Osteoblast (primary cell): ENCODE measurements at places on chromosomes 5 and 9.

DNA sequence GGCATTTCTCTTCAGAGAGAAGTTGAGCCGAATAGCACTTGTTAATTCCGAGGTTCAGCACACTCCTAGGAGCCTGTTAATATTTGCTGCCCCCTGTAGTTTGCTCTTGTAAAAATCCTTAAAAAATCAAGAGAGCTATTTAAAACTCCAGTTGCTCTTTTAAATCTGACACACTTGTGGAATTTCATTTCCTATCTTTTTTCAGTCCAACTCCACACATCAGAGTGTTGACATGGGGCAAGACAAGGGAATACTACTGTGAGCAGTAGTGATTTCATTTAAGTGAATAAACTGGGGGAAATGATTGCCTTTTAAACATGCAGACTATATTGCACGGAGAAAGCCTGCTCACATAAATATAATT lies 1096.3 kb upstream of the DMAC1 start:
- DNase-seq, result peak; percentile 45

DNA sequence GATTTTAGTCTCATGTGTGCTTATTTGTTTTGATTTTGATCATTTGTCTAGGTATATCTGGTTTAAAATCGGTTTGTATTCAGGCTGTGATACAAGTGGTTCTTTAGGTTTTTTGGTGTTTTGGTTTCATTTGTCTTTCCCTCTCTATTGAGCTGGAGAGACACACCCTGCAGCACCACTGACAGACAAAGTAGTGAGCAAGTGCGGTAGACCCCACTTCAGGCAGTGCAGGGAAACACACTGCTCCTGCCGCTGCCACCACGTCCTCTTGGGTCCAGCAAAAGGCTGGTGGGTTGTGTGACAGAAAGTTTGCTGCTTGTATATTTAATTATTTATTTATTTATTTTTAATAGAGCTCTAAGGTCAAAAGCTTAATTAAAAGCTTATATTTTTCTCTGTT lies 801.0 kb downstream of the NR2F1-AS1 start:
- no peak for DNase-seq

GRCh38 chr5:95862671-95863382 lies 40.3 kb upstream of the GLRX start:
- no peak for DNase-seq

- DNase-seq, result no peak
Observed at GRCh38 chr5:58064801-58065200, 395.1 kb downstream of the PLK2 start.

DNA sequence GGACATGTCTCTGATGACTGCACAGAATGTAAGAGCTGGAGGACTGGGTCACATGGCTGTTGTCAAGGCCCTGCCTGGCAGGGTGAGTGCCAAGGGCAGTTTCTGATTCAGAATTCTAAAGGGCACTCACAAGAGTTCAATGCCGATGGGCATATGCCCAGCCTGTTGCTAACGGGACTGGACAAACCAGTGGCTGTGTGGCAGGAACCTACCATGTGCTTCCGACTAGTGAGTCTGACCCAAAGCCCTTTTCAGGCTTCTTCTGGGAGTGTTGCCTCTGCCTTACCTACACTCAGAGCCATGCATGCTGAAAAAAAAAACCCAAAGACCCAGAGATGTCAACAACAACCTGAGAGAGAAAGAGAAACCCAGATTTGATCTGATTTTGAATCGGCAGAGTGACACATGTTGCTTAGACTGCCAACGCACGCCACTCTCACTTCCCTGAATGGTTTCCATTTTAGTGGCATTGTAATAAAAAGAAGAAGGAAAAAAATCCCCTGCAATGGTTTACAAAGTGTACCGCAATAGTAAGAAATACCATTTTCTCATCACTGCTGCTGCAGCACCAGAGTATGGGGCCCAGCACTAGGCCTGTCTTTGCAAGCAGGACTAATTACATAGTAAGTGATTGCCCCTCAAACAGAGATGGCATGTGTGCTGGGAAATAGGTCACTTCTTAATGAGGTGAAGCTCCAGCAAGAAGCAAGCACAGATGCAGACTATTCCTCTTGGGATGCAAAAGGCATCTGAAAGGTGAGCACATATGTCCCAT lies 194.3 kb downstream of the PALM2AKAP2 start:
- no peak for DNase-seq

DNA sequence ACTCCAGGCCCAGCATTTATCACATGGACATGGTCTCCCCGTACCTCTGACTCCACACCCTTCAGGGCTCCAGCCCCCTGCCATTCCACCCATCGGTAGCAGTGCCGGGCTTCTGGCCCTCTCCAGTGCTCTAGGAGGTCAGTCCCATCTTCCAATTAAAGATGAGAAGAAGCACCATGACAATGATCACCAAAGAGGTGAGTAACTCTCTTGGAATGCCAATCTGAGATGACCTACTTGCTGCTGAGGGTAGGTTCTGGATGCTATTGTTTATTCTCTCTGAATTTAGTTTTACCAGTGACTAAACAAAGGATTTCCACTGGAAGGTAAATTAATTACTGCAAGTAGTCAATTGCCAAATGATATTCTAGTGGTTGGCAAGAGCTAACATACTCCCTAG lies 80.8 kb downstream of the TLE4 start:
- no peak for DNase-seq

- DNase-seq, result no peak
Observed at GRCh38 chr5:121006217-121006616, 542.1 kb downstream of the PRR16 start.

GRCh38 chr5:153618867-153619266 lies 128.4 kb downstream of the GRIA1 start:
- DNase-seq, result no peak

GRCh38 chr9:119839888-119840287 lies 470.7 kb upstream of the BRINP1 start:
- DNase-seq, result no peak

DNA sequence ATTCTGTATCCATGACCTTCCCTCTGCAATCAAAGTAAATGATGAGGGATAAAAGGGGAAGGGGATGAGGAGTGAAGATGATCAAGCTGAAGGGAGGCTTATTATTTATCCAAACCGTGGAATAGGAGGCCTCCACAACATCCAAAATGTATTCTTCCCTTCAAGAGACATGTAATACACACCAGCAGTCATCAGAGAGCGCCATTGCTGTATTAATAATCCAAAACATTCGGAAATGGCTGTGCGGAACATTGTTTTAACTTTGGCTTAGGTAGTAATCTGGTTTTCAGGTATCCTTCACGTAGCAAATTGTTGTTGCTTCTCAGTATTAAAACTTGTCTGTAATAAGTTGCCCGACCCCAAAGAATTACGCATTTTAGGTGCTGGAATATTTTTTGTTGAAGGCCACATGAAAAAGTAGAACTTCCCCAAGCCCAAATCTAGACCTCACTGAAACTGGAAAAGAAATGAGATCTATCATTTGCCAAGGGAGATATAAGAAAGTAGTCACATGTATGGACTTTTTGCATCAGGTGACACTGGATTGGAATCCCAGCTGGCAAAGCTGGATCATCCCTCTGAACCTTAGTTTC lies 2.6 kb upstream of the BOD1 start:
- DNase-seq, result peak; percentile 90

DNA sequence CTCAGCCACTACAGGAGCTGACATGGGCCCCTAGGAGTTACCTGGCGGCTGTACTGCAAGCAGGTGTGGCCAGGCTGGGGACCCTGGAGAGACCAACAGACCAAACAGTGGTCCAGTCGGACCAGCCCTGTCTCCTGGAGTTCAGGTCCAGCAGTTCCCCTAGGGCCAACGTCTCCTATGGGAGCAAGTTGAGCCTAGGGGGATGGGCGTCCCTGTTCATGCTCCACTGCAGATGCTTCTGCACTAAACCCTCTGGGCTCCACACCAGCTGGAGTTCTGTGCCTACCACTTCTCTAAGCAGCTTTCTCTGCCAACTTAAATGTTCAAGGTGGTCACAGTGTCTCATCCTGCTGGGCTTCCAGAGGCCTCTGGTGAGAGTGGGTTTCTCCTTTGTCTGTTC lies 20.6 kb upstream of the OMD start:
- DNase-seq, result no peak

GRCh38 chr5:125201446-125202052 lies 455.1 kb upstream of the ZNF608 start:
- no peak for DNase-seq

- no peak for DNase-seq
Observed at GRCh38 chr5:153461341-153461740, 29.1 kb upstream of the GRIA1 start.

DNA sequence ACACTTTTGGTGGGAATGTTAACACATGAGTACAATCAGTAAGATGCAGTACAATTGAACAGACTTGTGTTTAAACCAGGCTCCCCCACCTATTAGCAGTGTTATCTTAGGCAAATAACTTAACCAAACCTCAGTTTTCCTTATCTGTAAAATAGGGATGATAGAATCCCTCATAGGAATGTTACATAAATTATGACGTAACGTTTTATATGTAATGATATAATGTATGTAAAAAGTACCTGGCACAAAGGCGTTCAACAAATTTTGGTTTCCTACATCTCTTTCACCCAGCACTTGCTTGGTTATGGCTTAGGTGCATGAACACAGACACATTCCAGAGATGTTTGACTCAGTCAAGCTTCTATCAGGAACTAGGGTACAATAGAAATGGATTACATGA lies 26.7 kb upstream of the IL33 start:
- no peak for DNase-seq

DNA sequence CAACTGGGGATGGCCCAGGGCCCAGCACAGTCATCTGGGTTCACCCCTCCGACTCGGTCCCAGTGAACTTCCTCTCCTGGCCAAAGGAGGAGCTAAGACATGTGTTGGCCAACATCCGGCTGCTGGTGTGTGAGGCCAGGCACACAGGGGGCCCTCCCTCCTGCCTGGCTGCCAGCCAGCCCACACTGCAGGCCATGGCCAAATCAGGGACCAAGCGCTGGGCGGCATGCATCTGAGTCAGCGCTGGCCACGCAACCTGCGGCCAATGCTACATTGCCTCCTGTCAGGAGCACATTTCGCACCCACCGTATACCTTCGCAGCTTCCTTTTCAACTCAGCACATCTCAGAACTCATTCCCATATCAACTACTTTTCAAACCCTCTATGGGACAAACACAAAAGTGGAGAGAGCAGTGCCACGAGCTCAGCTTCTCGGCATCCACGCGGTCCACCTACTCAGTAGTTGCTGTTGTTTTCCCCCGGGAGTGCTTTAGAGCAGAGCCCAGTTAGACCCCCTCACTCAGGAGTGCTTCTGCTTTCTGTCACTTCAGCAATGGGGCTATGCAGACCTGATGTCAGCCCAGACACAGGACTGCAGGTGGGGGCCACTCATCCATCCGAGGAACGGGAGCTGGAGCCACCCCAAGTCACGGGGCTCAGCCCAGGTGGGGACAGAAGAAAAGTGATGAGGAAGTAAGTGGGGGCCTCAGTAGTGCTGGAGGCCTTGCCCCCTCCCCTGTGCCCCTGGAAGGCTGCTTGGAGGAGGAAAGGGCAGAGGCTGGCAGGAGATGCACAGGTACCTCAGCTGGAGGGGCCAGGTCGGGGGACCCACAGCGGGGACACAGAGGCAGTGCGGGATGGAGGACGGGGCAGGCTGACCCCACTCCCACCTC lies 13.9 kb downstream of the NINJ1 start:
- peak; percentile 99 for DNase-seq

GRCh38 chr5:169001394-169001793 lies 299.5 kb downstream of the SLIT3 start:
- DNase-seq, result no peak

- no peak for DNase-seq
Observed at GRCh38 chr9:116566677-116567488, 120.2 kb upstream of the TRIM32 start.

GRCh38 chr9:14097215-14097614 lies 216.7 kb downstream of the NFIB start:
- no peak for DNase-seq

- no peak for DNase-seq
Observed at GRCh38 chr9:37437621-37438020, 15.1 kb downstream of the GRHPR start.

DNA sequence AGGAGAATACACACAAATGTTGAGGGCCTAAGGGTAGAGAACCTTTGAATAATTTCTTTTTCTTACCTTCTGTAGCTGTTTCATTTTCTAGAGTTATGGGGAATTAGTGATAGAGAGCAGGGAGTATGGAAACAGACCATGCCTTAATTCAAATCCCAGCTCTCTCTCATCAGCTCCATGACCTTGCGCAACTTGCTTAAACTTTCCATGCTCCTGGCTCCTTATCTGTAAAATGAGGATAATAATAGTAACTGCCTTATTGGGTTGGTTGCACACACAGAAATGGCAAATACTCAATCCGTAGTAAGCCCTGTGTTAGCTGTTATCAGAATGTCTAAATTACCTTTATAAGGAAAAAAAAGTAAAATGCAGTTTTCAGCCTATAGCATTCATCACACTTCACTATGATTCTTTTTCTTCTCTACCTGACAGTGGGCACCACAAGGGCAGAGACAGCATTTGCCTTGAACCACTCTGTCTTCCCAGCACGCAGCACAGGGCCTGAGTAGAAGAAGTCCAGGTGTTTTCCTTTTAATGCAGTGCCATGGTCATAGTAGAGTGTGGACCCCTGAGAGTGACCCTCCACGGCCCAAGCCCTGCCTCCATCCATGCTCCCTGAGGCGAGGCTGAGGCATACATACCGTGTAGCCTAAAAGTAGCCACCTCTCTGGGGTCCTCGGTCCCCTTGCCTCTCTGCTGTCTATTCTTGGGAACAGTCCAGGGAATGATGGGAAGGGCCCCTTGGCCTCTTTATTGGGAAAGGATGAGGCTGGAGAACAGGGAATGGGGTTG lies 17.4 kb downstream of the C5orf15 start:
- no peak for DNase-seq

DNA sequence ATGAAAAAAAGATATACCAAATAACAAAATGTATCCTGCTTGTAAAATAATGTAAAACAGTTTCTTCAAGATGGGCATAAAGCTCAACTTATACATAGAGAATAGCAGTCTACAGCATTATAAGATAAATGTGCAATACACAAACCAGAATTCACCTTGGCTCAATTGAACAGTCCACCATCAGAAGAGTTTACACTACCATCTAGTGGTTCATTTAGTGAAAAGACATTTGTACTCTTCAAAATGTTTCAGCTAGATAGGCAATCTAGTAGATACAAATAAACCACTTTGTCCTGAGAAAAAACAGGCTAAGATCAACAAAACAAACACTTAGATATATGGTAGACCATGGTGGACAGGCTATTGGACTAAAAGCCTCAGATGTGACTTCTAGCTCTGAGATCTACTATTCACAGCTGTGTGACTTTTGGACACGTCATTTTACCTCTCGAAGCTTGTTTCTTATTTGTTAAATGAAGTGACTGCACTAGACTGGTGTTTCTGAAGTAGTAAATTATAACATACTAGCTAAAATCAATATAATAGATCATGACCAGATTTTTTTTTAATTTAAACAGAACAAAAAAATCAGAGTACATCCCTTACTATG lies 22.1 kb upstream of the TPD52L3 start:
- DNase-seq, result peak; percentile 84

DNA sequence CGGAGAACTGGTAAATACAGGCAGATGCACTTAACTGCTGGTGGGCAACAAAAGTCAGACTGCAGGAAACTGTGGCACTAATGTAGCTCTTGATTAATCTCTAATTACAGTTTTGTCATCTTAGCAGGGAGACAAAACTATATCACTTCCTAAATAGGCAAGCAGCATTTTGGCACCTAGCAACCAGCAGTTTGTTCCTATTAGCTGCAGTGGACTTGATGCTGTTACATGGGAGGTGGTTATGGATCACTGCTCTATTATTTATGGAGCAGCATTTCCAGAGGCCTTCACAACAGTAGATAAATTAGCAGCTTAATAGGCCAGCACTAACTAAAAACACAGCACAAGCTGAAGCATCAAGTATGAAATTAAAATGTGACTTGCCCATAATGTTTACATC lies 518.3 kb upstream of the ITGA1 start:
- no peak for DNase-seq

GRCh38 chr5:36607838-36608783 lies 1.7 kb downstream of the SLC1A3 start:
- no peak for DNase-seq
